ENCODE measurements at places on chromosomes 13 and 19.

DNA sequence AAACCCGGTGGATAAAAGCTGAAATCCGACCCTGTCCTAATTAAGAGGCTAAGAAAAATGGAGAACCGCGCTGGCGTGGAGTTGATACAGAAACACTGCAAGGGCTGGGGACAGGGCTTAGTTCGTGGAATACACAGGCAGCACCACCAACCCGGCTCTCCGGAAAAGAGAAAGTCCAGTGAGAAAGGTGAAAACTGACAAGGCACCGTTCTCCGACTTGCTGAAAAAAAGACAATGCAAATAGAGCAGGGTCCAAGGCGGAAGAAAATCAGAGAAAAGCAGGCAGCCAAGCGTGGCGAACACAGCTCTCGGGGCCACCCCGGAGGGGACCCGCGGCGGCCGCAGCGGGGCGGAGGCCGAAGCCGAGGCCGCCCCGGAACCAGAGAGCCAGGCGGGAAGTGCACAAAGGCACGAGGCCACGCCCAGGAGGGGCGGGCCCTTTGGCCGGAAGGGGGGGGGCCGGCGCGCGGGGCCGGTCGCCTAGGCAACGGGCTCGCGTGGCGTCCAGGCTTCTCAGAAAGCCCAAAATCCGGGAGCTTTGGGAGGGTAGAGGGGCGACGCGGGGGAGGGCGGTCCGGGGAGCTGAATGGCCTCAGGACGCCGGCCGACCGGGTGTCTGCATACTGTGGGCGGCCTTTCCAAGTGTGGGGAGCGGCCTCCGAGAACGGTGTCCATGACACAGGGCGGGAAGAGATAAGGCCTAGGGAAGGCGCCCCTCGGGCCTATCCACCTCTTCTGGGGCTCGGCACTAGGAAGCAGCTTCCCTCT is 1.2 kb upstream of the ING1 start:
- peak; percentile 88 for DNase-seq

GRCh38 chr19:51253088-51253806 is 2.4 kb downstream of the SIGLECL1 start:
- DNase-seq: no peak

GRCh38 chr19:6714749-6715555 is 5.5 kb downstream of the C3 start:
- DNase-seq: no peak

DNA sequence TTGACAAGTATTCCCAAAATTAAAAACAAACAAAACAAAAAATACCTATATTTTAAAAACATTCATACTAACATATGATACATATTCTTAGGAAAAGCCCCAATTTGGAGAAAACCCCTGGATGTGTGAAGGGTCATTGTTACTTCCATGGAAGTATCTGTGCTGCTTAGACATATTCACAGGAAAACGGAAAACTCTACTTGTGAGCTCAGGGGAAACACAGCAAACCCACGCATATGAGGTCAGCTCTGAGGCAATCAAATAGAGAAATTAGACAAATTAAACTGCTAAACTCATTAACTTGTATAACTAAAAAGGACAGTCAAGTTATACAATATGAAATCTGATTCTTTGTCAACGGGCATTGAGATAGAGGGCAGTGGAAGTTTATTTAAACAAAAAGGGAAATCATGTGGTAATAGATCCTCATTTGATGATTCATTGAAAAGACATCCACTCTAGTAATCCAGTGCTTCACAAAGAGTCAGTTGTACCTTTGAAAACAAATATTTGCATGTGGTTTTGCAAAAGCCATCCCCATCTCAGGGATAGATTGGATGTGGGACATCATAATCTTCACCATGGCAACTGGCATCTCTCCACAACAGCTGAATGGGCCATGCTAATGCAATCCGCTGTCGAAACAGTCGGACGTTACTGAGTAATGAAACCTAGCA is 423.4 kb downstream of the ITGBL1 start:
- DNase-seq: no peak

- DNase-seq: no peak
These were observed 64.5 kb upstream of the ZNF724 start for GRCh38 chr19:23314505-23315251.

- peak; percentile 97 for DNase-seq
These were observed 195.5 kb downstream of the SLITRK6 start for GRCh38 chr13:85603735-85604134.

GRCh38 chr13:21059641-21060337 is 1.6 kb downstream of the LATS2 start:
- no peak for DNase-seq

- DNase-seq: no peak
These were observed 591 bp downstream of the DOHH start for GRCh38 chr19:3499738-3500428.

DNA sequence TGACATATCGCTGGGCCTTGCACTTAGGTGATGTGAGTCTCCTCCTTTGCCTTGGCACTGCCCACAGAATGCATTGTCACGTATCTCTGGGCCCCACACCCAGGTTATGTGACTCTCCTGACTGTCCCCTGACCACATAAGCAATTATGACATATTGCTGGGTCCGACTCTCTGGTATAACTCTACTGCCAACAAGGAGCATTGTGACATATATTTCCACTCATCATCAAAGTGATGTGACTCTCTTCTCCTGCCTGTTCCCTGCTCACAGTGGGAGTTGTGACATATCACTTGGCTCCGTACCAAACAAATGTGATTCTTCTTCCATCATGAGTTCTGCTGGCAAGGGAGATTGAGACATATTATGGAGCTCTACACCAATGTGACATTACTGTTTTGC is 15.4 kb upstream of the ZNF681 start:
- DNase-seq: no peak

DNA sequence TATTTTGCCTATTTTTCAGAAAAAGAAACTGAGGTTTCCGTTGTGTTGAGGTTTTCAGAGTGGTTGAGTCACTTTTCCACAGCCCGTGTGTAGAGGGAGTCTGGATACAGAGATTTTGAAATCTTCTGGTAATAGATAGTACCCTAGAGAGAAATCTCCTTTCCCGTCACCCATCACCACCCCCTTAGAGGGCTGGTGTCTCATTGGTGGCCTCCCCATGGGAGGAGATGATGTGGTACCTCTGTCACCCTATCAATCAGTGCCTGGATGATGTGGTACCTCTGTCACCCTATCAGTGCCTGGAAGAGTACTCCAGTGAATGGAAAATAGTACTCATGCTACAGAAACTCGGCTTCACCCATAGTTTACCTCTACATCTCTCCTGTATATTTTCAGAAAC is 42.2 kb upstream of the SERP2 start:
- peak; percentile 29 for DNase-seq

DNA sequence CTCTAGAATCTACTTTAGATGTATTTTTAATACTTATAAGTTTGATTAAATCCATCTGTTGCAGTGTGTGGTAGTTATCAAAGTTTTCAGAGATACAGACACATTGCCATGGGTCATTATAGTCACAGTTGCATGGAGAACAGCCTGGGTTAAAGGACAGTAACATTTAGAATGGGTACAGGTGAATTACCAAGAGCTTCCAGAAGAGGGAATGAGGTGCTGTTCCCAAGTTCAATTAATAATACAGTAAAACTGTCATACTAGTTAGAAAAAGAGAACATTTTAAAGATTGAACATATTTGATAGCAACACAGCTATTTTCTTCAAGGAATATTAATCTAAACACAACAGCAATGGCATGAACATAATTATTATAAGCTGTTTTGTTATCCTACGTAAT is 322.6 kb upstream of the SLC10A2 start:
- DNase-seq: no peak

DNA sequence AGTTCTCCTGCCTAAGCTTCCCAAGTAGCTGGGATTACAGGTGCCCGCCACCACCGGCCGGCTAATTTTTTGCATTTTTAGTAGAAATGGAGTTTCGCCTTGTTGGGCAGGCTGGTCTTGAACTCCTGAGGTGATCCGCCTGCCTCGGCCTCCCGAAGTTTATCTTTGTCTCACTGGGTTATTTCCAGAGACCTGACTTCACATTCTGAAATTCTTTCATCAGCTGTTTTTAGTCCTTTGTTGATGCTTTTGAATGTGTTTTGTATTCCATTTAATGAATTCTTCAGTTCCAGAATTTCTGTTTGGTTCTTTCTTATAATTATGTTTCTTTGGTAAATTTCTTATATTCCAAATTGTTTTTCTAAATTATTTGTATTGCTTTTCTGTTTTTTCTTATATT is 55.4 kb upstream of the MLNR start:
- DNase-seq: no peak

GRCh38 chr19:56125806-56126590 is 4.9 kb upstream of the ZNF787 start:
- no peak for DNase-seq

- peak; percentile 83 for DNase-seq
These were observed 7.8 kb downstream of the ANKLE1 start for GRCh38 chr19:17289489-17289888.

DNA sequence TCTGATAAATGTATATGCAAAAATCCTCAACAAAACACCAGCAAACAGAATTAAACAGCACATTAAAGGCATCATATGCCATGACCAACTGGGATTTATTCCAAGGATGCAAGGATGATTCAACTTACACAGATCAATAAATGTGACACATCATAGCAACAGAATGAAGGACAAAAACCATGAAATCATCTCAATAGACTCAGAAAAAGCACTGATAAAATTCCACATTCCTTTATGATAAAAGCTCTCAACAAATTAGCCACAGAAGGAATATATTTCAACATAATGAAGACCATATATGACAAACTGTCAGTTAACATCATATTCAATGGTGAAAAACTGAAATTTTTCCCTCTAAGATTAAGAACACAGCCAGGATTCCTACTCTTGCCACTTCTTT is 691.6 kb downstream of the DIAPH3 start:
- DNase-seq: no peak

GRCh38 chr19:2750808-2751437 is 11.1 kb upstream of the SLC39A3 start:
- no peak for DNase-seq

DNA sequence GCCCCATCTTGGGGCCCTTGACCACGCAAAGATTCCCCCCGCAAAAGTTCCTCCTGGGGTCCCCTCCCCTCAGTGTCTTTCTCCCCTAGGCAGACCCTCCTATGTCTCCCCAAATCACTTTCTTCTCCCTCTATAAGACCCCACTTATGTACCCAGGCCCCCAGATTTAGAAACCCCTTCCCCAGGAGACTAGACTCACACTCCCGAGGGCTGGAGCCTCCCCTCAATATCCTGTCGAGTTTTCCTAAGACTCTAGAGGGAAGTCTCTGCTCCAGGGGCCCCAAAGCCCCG is 1.4 kb downstream of the SLC1A5 start:
- DNase-seq: no peak

- DNase-seq: no peak
These were observed 352.6 kb downstream of the TBC1D4 start for GRCh38 chr13:75129331-75129730.

DNA sequence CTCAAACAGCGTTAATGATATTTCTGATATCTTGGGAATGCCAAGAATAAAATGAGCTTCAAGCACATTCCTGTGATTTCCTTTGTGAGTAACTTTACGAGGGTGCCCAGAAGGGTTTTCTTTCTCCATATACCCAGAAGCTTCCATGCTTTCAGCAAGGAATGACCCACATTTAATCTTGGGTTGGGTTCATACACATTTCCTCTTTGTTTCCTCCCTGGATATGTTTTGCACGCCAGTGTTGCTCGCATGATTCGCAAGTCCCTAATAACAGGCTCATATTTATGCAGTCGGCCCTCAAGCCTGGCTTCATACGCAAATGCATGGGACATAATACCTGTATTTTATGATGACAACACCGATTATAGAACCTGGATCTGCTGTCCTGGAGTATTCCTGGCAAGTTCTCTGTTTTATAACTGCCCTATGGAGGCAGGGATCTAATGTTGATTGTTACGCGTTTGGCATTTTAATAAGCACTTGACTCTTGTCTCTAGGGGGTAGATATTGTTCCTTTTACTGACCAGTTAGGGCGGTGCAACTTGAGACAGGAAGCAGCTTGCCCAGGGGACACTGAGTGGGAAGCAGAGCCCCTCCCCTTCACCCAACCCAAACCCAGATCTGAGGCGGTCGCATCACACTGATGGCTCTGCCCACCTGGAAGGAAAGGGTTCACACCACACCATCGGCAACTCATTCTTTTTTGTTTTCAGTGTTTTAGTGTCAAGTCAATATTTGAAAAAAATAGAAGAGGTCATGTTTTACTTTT is 220.4 kb upstream of the SOX1 start:
- DNase-seq: no peak

GRCh38 chr13:24763596-24764275 is at the start of gene RNF17:
Gene RNF17 (plus strand): TSS chr13:24764169. CDS start chr13:24764204, 35 bp downstream.
- no peak for DNase-seq

- peak; percentile 55 for DNase-seq
These were observed at the start of gene MCF2L for GRCh38 chr13:112968910-112969691. Gene MCF2L (plus strand): TSS chr13:112969214. CDS start chr13:112969380, 166 bp downstream.

- no peak for DNase-seq
These were observed 687.2 kb upstream of the KLHL1 start for GRCh38 chr13:70795484-70795883.

DNA sequence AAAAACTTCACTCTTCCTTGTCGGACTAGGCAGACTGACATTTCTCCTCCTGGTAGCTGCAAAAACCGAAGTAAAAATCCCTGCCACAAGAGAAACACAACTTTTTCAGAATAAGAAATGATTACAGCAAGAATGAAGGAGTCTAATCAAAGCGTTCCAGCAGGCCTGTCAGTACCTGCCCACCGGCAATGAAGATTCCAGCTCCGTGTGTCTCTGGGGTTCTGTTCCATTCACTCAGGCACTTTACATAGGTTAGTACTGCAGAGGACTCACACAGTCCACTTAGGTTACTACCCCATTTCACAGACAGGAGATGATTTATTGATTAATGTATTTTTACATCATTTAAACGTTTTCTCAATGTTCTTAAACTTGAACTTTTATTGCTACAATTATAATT is 275.5 kb downstream of the NHLRC3 start:
- no peak for DNase-seq

DNA sequence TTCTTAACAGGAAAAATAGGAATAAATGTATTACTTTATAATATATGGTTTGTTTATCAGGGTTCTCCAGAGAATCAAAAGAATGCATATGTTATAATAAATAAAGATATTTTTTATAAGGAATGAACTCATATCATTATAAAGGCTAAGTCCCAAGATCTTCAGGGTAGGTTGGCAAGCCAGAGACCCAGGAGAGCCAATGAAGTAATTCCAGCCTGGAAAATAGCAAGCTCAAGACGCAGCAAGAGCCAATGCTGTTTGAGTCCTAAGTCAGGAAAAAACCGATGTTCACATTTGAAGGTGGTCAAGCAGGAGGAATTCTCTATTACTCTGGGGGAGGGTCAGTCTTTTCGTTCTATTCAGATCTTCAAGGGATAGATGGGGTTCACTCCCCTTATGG is 490.0 kb downstream of the PCDH20 start:
- no peak for DNase-seq

- no peak for DNase-seq
These were observed at the start of gene TMTC4 for GRCh38 chr13:100674572-100674871. Gene TMTC4 (minus strand): TSS chr13:100674795. CDS start chr13:100670362, 4,433 bp downstream.

DNA sequence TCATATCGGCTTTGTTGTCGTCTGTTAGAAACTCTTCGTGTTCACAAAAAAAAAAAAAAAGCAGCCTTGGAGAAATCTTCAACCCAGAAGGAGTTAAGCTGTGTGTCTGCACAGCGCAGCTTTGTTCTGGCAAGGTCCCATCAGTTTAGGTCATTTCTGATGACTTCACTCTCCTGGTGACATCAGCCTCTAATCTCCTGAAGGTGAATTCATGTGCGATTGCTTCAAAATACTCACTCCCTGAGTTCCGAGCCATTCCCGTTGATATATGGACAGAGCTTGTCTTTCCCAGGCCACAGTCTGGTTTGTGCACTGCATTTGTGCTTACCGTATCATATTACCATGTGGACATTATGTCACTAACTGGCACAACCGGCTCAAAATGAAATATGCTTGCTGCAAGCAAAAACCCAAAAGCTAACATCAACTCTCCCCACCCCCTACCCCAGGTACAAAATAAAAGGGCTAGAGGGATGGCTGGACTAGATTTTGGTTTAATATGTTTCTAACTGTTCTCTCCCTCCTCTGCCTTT is 342.4 kb downstream of the KCNRG start:
- peak; percentile 60 for DNase-seq
